ENCODE measurements at places on chromosomes 4 and X.
A peak's percentile ranks its signal among the peaks of the same experiment; 100 is the strongest.

DNA sequence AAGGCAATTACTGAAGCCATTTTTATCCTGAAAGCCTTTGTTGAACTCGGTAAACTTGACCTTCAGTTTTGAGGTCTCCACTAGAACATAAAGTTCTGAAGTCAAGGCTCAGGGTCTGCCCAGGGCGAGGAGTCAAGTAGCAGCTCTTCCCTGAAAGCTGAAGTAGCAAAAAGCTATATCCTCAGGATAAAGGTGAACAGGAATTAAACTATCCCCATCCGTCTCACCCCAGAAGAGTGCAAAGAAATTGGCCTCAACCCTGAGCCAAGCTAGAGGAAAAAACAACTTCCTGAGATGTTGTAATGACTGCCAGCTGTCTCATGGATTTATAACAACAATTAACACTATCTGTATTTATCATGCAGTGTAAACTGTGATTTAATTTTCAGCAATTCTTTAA is 590.8 kb downstream of the SPRY1 start:
- no peak for DNase-seq

DNA sequence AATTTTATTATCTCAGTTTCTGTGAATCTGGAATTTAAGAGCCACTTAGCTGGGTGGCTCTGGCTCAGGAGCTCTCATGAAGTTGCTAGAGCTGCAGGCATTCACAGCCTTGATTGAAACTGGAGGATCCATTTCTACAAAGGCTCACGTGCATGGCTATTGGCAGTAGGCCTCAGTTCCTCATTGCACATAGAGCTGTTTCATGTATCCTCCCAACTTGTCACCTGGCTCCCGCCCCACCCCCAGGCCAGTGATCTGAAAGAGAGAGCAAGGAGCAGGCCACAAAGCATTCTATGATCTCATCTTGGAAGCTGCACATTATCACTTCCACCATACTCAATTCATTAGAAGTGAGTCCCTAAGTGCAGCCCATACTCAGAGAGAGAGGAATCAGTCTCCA is 18.5 kb upstream of the AP1AR start:
- no peak for DNase-seq

GRCh38 chr4:111639876-111640275 is 505.4 kb upstream of the FAM241A start:
- no peak for DNase-seq

DNA sequence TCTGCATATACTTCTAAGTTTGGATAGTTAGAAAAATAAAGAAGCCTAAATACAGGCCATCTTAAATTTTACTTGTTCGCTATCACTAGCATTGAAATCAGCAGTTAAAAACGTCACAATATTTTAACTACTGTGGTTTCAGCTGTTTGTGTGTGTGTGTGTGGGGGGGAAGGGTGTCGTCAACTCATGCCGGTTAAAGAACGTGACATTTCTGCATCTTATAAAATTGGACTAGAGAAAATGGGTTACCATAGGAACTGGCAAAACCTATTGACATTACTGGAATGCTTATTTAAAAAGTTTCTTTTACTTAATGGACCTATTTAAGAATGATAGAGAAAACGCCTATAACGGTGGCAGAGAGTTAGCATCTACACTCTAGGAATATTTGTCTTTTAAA is 1.2 kb upstream of the CNKSR2 start:
- DNase-seq, result no peak

DNA sequence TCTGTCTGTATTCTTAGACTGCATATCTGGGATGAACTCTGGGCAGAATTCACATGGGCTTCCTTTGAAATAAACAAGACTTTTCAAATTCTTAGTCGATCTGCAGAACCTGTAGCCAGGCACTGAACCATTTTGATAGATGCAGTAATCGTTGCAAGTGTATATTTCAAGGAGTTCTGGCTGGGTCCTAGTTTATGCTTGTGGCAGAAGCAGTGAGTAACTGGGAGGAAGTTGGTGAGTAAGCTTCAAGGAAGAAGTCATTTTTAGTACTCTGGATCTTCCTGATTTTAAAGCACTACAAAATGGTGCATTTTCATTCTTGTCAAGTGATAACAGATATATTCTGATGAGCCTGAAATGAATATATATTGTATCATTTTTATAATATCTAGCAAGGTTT is 9.5 kb downstream of the HPRT1 start:
- no peak for DNase-seq

- DNase-seq, result no peak
Measured at GRCh38 chr4:104901961-104902605, 244.6 kb upstream of the TET2 start.

GRCh38 chrX:23797371-23798128 is 14.6 kb downstream of the SAT1 start:
- no peak for DNase-seq

DNA sequence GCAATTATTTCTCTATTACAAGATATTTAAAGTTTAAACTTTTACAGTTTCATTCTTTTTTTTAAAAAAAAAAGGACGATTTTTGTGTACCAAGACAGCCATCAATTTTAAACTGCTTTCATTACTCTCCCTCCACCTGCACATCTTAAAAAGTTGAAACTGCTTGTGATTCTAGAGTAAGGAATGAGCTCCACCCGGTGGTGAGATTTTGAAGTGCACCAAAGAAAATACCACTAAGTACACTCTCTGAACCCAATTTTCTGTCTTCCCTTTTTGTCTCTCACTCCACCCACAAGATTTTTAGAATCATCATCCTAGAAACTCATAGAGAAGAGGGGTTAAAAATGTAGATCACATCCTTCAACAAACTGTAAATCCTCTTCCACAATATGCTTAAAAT is 91.3 kb upstream of the WDR44 start:
- peak; percentile 4 for DNase-seq

DNA sequence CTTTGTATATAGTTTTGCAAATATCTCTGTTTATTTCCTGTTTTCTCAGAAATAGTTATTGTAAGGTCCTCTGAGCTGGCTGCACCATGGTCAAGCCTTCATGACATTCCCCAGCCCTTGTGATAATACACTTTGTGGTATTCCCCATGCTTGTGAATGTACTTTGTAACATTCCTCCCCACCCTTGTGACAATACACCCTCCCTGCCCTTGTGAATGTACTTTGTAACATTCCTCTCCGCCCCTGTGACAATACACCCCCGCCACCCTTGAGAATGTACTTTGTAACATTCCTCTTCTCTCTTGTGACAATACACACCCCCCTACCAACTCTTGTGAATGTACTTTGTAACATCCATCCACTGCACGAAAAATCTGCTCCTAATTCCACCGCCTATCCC is 530.7 kb downstream of the CENPC start:
- DNase-seq, result no peak

Data from iPS DF 6.9 (cell line).